ENCODE measurements at places on chromosomes 13 and 19.

DNA sequence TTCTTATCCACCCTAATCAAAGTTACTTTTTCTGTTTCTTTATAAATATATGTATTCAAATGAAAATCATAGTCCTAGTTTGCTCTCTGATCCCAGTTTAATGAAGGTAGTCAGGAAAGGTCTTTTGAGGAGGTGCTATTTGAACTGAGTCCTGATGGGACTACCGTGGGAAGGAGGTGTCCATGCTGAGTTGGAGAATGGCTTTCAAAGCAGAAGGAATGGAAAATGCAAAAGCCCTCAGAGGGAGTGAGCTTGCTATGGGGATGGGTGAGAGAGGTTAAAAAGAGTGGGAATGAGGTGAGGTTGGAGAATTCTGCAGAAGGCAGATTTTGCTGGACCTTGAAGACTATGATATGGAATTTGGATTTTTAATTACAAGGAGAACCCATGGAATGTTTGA lies 193.6 kb downstream of the GPC6 start:
- no peak for DNase-seq

DNA sequence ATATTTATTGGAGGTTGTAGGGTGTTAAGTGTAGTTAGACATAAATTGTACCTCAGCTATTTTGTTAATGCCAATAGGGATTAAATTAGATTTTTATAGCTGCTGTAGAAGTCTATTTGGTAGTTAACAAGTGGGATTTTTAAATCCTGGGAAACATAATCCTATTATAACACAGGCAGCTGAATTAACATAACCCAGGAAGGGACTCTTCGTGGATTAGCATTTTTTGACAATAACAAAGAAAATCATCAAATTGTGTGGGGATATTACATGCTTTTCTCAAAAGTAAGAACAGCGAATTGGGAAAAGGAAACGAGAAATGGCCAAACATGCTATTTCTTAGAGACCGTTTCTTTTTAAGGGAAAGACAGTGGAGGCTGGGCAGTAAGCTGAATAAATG lies 172.8 kb downstream of the ZIC5 start:
- DNase-seq = no peak

DNA sequence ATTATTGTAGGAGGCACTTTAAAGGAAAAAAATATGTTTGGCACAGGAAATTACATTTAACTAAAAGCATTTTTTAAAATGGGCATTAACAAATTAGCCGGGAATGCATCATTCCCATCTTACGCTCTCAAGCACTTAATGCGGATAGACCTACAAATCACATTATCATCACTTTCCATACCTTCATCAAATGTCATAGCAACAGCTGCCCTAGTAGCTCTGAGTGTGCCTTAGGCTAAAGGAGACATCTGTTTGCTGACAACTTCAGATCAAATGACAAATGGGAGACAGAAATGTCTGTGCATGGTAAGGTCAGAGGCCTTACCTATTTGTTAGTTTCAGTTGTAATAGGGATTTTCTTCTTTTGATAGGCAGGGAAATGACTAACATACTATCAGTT lies 773.2 kb upstream of the SLC10A2 start:
- DNase-seq = no peak

DNA sequence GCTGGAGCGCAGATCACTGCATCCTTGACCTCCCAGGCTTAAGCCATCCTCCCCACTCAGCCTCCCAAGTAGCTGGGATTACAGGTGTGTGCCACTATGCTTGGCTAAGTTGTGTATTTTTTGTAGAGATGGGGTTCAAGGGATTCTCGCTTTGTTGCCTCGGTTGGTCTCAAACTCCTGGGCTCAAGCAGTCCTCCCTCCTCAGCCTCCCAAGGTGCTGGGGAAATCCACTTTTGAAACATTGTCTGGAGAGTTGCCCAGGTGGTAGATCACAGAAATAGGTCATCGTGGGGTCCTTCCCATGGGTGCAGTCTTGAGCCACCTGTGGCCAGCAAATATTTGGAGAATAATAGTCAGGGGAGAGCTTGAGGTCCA lies 5.2 kb downstream of the LDLR start:
- DNase-seq = no peak

DNA sequence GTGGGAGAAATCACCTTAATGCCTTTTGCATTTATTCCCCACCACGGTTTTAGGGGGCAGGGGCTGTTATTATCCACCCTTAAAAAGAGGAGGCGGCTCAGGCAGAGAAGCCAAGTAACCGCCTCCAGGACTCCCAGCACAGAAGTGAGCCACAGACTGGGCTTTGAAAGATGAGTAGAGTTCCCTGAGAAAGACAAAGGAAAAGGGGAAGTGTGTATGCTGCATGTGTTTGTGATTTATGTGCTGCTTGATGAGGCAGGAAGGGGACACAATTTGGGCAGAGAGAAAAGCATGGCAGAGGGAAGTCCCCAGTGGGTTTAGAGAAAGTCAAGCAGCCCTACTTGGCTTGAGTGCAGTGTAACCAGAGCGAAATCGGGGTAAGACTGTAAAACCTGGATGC lies 85.0 kb downstream of the DOCK9 start:
- DNase-seq = no peak

GRCh38 chr13:31045286-31046081 lies 113.0 kb downstream of the TEX26 start:
- no peak for DNase-seq

- DNase-seq = no peak
Observed at GRCh38 chr13:100490692-100491091, 97.9 kb downstream of the GGACT start.

DNA sequence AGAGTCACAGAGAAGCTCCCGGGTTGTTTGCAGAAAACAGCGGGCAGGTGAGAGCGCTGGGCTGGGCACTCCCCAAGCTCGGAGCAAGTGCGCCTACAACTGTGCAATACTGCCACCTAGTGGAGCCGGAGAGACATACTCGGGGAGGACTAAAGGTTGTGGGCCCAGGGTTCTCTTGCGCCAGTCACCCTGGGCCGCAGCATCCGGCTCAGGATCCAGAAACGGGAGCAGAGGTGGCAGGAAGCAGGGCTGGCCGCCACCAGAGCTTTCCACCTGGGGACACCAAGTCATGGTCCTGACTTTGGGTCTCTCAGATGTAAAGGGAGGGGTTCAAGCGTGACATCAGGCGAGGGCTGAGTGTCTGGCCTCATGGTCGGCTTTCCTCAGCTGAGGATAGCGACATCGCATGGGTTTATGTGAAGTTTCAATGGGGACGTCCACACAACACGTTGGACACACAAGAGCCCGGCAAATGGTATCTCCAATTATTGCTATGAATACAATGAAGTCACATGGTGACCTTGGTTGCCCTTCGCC lies 11.2 kb upstream of the KLK4 start:
- peak; percentile 69 for DNase-seq

GRCh38 chr13:79913141-79913827 lies 427.6 kb downstream of the SPRY2 start:
- DNase-seq = no peak

GRCh38 chr13:39450176-39450575 lies 152.8 kb downstream of the LHFPL6 start:
- no peak for DNase-seq

DNA sequence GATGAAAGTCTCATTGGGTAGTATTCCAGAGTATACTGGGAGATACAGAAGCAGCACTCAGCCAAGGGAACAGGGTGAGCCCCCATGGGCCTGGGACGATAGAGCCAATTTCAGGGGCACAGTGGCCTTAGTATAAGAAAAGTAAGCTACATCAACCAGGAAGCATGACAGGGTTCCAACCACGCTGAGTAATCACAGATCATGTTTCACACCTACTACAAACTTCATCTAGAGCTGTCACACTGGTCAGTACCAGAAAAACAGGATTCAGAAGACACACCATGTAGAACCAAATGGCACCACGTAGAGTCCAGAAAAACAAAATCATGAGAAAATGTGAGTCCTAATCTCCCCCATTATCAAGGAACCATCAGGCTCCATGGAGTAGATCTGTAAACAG lies 1292.4 kb upstream of the MIR17HG start:
- DNase-seq = no peak

DNA sequence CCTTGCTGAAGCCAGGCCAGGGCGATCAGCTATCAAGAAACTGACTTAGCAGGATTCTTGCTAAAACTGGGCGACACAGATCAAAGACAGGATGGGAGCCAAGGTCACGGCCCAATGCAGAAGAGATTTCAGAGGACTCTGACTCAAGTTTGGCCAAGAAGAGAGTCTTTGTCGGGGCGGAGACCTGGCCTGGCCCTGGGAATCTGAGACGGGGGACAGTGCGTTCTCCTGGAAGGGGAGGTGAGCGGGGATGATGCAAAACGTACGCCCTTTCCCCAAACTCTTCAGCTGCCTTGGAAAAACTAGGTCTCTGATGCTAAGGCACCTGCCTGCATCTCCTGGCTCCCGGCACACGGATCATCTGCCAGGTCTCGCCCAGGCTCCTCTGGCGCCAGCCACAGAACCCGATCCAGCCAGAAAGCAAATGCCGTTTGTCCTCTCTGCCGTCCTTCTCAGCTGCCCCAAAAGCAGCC lies 9.8 kb downstream of the MVB12A start:
- DNase-seq = no peak

DNA sequence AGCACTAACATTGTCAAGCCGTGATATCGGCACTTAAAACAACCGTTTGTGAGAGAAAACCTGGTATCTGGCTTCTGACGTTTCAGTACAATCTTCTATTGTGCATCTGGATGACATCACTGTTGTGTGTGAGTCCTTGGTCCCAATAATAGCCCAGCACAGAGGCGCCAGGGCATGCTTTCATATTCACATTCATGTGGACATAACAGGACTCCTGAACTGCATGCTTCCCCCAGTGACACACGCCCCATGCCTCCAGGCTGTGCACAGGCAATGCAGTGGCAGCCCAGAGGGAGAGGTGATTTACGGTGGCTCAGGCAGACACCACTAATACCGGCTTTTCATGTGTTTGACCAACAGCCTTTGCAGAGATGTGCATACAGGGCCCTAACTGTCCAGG lies 58.1 kb downstream of the MRPL57 start:
- DNase-seq = no peak

GRCh38 chr13:114031631-114032030 lies 57.8 kb upstream of the C13orf46 start:
- DNase-seq = no peak

DNA sequence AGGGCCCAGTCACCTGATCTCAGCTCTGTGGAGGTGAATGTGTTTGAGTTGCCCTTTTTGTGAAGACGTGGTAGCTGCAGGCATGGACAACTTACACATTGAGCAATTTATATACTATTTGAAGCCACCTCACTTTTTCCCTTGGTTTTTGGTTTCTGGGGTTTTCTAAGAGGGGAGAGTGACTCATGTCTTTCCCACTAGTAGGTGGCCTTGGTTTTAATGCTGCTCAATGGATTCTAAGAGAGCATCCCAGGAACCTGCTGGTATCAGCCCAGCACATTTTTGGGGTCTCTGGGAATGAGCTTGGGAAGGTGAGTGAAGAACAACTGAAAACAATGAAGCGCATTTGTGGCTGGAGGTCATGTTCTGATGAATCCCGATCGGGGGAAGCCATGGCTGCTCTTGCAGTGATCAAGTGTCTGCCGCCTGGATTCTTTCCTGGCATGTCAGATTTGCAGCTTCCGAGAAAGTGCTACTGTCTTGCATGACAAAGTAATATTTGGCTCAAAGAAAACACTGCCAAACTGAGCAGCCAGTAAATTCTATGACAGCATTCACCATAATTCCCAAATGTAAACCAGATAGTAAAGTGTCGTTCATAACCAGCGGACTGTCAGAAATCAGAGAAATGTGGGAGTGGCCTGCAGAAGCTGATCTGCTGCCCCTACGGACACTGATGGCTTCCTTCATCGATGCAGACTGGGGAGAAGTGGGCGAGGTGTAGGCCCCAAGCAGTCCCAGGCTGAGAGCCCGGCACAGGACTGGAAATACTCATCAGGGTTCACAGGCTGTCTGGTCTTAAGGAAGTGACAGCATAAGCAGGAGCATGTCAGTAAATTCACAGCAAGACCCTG lies 98.7 kb downstream of the COL4A2 start:
- DNase-seq = peak; percentile 35

- DNase-seq = no peak
Observed at GRCh38 chr19:31518216-31519020, 169.2 kb upstream of the TSHZ3 start.

DNA sequence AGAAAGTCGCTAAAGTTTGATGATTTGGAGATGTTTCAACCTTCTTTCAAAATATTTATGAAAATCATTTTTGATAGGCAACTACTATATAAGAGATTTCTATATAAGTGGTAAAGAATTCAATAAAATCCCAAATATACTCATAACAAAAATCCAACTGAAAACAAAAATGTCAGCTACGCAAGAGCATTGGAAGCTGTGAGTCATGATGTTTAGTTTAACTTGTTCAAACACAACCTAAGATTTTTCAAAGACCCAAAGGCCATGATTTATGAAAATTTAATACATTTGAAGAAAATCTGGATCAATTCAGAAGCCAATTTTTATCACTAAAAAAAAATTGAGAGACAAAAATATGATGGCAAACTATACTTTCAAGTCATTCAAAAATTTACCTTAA lies 226.6 kb downstream of the MZT1 start:
- no peak for DNase-seq

DNA sequence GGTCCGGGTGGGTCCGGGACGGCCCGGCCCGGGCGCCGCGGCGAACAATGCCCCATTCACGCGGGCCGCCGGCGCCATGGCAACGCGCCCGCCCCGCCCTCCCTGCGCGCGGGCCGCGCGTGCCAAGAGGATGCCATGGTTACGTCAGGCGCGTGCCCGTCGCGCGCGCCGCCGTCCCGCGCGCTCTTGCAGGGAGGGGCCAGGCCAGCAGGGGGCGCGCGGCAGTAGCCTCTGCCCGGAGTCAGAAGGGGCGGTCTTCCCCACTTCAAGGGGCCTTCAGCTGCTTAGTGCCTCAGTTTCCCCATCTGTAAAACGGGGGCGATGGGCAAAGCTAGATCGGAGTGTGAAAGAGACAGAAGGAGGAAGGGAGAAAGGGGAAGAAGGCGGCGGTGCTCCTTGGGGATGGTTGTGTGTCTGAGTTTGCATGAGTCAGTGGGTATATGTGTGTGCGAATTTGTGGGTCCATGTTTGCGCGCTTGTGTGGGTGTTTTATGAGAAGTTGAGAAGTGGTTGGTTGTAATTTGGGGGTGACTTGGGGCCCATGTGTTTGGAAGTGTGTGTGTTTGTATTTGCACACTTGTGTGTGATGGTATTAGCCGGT lies 11.6 kb upstream of the NFIX start:
- peak; percentile 86 for DNase-seq

DNA sequence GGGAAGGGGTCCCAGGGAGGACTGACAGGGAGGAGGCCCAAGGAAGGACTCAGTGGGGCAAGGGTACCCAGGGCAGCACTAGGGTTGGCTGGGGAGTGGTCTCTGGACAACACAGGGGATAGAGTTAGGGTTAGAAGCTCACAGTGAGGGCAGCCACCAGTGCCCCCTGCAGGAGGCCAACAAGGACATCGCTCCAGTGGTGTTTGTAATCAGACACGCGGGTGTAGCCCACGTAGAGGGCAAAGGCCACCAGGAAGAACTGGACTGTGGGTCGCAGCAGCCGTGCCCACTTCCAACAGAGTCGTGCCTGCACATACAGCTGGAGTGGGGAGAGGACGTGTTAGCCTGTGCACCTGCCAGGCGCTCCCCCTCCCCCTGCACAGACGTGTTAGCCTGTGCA lies 9.2 kb downstream of the PLPP2 start:
- DNase-seq = no peak

Data from right hindlimb (tissue), 1 donor.